Spleen (tissue), 13 donors: ENCODE measurements at places on chromosomes 16 and 17. TPM values are rescaled to one million over a fixed set of nuclear protein-coding genes. Genes with fewer than 3 reads are reported as not detected.

Gene SEPTIN12
- not detected for total RNA-seq

Gene TPPP3
- 12.5 TPM for total RNA-seq

Gene SLC35G6
- not detected for total RNA-seq

Gene PRSS27
- total RNA-seq, result 1.5 TPM

Gene FOXN1
- not detected for total RNA-seq

Gene CDRT15L2
- not detected for total RNA-seq

Gene PIPOX
- total RNA-seq, result 5.9 TPM

Gene HIGD1B
- total RNA-seq, result not detected

Gene AOC2
- total RNA-seq, result 2.3 TPM

Gene TPSD1
- total RNA-seq, result not detected

Gene ZG16B
- total RNA-seq, result 0.79 TPM

Gene HSPB9
- 0.19 TPM for total RNA-seq

Gene PYDC1
- total RNA-seq, result not detected

Gene CARD14
- 0.68 TPM for total RNA-seq

Gene RASL10B
- 0.13 TPM for total RNA-seq

Gene PTX4
- total RNA-seq, result 0.60 TPM

Gene SLFN11
- total RNA-seq, result 61.3 TPM

Gene KRT222
- 5.3 TPM for total RNA-seq

Gene TMEM220
- 5.8 TPM for total RNA-seq

Gene CTRB1
- 6.5 TPM for total RNA-seq

Gene UBB
- total RNA-seq, result 1,124 TPM

Gene ST6GALNAC1
- 12.7 TPM for total RNA-seq

Gene NPIPA2
- 1.8 TPM for total RNA-seq

Gene CD300H
- total RNA-seq, result 20.0 TPM

Gene OTOP2
- total RNA-seq, result not detected

Gene MEIOB
- not detected for total RNA-seq

Gene ZDHHC1
- total RNA-seq, result 20.9 TPM

Gene MFAP4
- total RNA-seq, result 30.5 TPM
